ENCODE measurements at places on chromosomes 6 and 20. TPM values are rescaled to one million over a fixed set of nuclear protein-coding genes. Genes with fewer than 3 reads are reported as not detected.

Gene LY86
- total RNA-seq, result not detected

Gene AGPAT4
- 9.3 TPM for total RNA-seq

Gene HTR1E
- total RNA-seq, result not detected

Gene KCNK16
- total RNA-seq, result not detected

Gene RAET1L
- not detected for total RNA-seq

Gene MED23
- total RNA-seq, result 23.2 TPM

Gene PGC
- not detected for total RNA-seq

Gene LHFPL5
- not detected for total RNA-seq

Gene WASF1
- 5.8 TPM for total RNA-seq

Gene PAX1
- total RNA-seq, result not detected

Gene ETV7
- total RNA-seq, result 0.85 TPM

Gene RAB44
- under 0.01 TPM for total RNA-seq

Gene IL17F
- total RNA-seq, result not detected

Gene JAG1
- 26.6 TPM for total RNA-seq
